Stimulated activated CD4-positive, alpha-beta T cell treated with anti-CD3 and anti-CD28 coated beads, TNF-alpha, amount 100 ng/mL, for 4 hours (primary cell): ENCODE measurements at places on chromosomes 7 and 10.

DNA sequence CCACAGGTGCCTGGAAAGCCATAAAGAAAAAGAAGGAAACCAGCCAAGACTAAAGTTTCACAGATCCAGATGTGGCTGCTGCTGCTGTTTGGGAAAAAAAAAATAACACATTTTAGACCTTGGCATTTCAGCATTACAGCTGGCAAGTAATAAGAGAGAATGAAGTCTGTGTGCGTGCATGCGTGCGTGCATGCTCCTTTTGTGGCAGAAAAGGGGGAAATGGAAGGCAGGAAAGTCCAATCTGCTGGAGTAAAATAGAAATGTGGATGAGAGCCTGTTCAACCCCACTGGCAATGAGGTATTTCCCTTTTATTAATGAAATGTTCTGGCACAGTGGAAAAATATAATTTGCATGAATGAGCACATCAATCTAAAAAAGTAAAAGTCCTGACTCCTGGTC lies 137.0 kb upstream of the SEMA3A start:
- DNase-seq: no peak

- no peak for DNase-seq
Observed at GRCh38 chr7:22697876-22698606, 29.0 kb upstream of the IL6 start.

- DNase-seq: no peak
Observed at GRCh38 chr10:11741608-11742007, 574 bp upstream of the ECHDC3 start.

- no peak for DNase-seq
Observed at GRCh38 chr10:70729763-70730357, 55.3 kb downstream of the TBATA start.

GRCh38 chr10:97825020-97825760 lies 24.5 kb upstream of the GOLGA7B start:
- no peak for DNase-seq

GRCh38 chr10:52483587-52483986 lies 169.5 kb downstream of the DKK1 start:
- no peak for DNase-seq
